B cell (primary cell): ENCODE measurements at places on chromosomes 3 and 15.

- no peak for DNase-seq
Measured at GRCh38 chr15:91679447-91679846, 174.1 kb upstream of the SLCO3A1 start.

DNA sequence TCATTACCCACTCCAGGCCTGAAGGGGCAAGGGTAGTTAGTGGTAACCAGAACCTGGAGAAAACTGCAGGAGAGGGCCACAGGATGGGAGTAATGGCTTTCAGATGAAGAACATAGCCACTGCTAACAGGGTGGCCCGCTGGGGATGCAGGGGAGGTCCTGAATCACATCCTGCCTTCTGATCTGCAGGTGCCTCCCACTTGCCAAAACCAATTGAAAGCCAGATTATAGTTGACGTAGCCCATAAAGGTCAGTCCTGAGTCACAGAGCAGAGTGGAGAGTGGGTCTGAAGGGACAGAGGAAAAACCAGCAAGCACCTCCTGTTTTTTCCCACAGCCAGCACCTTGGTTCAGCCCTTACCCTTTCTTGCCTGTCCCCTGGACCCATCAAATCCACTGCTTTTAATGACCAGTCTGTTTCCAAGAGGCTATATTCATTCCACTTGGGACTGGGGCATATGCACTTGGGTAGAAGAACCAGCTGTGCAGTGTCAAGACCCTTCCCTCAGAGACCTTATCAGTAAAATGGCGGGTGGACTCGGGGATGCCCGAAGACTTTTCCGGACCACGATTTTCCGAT lies 646 bp upstream of the SLC35G2 start:
- DNase-seq: peak; percentile 17

DNA sequence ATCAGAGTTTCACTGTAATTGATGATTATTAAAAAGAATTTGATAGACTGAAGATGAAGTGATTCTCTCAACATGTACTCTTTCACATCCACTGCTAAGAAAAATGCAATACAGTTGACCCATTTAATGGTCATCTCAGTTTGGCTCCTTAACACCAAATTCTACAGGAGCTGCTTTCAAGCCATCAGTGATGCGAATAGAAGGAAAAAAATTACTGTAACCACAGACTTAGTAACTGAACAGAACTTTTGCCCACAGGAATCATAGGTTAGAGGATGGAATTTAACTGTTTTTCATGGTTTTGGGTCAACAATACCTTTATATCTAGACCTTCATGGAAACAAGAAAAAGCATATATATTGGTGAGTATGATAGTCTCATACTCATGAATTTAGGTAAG lies 633.5 kb downstream of the CADM2 start:
- DNase-seq: no peak

GRCh38 chr3:108345492-108346205 lies 49.3 kb downstream of the HHLA2 start:
- peak; percentile 33 for DNase-seq

GRCh38 chr3:184016169-184016570 lies 1.5 kb downstream of the ABCC5 start:
- no peak for DNase-seq

GRCh38 chr3:18357747-18358146 lies 67.4 kb downstream of the SATB1 start:
- no peak for DNase-seq

GRCh38 chr3:108698461-108698860 lies 58.7 kb downstream of the RETNLB start:
- no peak for DNase-seq

DNA sequence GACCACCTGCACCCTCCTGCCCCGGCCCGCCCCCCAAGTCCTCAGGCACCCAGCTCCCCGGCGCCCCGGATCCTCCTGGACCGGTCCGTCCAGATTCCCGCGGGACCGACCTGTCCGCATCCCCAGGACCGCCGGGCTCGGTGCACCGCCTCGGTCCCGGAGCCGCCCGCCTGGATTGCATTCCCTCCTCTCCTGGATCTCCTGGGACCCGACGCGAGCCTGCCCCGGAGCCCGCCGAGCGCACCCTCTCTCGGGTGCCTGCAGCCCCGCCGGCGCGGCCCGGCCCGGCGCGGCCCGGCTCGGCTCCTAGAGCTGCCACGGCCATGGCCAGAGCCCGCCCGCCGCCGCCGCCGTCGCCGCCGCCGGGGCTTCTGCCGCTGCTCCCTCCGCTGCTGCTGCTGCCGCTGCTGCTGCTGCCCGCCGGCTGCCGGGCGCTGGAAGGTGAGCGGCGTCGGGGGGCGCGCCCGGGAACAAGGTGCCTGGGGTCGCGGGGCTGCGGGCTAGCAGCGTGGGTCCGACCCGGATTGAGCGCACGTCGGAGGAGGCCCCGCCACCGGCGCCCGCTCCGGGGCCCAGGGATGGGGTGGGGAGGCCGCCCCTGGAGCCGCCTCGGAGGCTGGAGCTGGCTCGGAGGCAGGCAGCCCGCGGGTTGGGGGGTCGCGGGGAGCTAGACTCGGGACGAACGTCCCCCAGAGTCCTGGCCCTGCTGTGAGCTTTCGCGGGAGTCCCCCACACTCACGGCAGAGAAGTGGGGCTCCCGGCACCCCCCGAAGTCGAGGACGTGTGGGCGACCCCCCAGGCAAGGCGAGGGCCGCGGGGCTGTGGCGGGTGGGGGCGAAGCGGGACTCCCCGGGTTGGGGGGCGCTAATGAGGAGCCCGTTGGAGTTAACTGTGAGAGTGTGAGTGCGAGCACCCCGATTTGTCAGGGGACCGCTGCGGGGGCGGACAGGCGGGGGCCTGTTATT lies 610 bp downstream of the EPHB3 start:
- no peak for DNase-seq

GRCh38 chr3:45191424-45191823 lies 34.7 kb downstream of the TMEM158 start:
- no peak for DNase-seq

DNA sequence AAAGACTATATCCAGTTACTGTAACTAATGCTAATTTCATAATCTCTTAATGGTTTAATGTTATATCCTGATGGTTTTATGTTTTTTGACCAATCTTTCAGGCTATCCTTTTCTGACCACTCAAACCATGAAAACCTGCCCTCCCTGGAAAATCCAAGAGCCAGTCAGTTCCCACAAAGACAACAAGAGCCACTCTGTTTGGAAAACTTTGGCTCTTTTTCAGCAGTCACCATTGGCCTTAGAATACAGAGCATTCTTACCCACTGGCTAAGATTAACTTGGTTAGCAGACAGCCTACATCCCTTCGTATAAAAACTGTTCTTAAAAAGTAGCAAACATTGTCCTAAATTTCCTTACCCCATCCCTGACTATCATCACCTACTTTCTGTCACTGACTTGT lies 32.9 kb downstream of the ALCAM start:
- DNase-seq: no peak

GRCh38 chr3:126948980-126949535 lies 33.9 kb upstream of the PLXNA1 start:
- no peak for DNase-seq

GRCh38 chr3:89180334-89180733 lies 72.9 kb downstream of the EPHA3 start:
- no peak for DNase-seq

DNA sequence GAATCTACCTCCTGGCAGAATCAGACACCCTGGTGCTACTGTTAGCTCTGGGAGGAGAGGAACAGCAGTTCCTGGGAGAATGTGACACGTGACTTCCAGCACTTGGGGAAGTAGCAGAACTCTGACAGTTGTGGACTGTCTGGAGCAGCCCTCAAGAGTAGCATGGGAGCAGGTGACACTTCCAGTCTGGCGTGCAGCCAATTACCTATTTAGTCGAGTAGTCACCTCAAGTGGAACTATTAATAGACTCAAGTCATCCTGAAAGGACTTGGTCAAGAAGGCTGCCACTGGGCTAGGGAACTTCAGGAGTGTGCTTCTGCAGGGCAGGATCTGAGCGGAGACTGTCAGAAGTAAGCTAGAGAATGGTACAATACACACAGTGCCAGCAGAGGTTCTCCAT lies 62.3 kb downstream of the MTHFS start:
- DNase-seq: no peak

- DNase-seq: no peak
Measured at GRCh38 chr3:161016417-161017313, 88.5 kb downstream of the B3GALNT1 start.

DNA sequence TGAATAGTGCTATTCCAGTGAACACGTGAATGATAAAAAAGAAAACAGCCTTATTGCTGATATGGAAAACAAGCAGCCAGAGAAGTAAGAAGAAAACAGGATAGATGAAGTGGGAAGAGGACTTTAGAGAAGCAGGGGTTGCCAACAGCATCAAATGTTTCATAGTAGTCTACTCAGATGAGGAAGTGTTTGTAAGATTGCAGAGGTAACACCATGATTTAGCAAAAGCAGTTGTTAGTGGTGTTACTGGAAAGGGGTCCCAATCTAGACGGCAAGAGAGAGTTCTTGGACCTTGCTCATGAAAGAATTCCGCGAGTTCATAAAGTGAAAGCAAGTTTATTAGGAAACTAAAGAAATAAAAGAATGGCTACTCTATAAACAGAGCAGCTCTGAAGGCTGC lies 108.8 kb upstream of the MCTP2 start:
- no peak for DNase-seq

GRCh38 chr3:70464876-70465275 lies 152.4 kb upstream of the MDFIC2 start:
- DNase-seq: no peak

DNA sequence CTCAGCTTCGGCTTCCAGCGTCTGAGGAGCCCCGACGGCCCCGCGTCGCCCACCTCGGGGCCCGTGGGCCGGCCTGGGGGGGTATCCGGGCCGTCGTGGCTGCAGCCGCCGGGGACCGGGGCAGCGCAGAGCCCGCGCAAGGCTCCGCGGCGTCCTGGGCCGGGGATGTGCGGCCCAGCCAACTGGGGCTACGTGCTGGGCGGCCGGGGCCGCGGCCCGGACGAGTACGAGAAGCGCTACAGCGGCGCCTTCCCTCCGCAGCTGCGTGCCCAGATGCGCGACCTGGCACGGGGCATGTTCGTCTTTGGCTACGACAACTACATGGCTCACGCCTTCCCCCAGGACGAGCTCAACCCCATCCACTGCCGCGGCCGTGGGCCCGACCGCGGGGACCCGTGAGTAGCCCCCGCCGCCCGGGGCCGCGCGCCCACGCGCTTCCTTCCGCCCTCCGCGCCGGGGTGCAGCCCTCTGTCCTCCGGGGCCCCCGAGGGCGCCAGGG lies 462 bp downstream of the EDEM1 start:
- DNase-seq: peak; percentile 77

- DNase-seq: no peak
Measured at GRCh38 chr3:94234177-94234788, 171.4 kb downstream of the NSUN3 start.

- DNase-seq: no peak
Measured at GRCh38 chr3:143991713-143992112, 20.1 kb downstream of the DIPK2A start.

DNA sequence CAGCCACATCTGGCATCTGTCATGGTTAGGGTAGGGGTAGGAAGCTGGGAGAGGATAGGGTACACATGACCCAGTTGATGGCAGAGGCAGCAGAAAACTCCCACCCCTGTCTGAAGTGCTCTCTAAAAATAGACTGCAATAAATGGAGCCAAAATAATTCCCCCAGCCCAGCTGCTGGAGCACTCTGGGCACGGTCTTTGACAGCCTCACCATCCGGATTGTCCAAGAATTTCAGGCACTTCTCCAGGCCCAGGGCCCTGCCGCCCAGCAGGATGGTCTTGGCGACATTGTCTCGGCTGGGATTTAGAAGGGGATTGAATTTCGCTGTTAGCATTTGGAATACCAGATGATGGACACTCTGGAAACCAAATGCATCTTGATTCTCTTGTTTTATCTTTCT lies 103.7 kb downstream of the IQSEC1 start:
- no peak for DNase-seq

- DNase-seq: peak; percentile 18
Measured at GRCh38 chr3:116037954-116038911, 407.1 kb downstream of the LSAMP start.

DNA sequence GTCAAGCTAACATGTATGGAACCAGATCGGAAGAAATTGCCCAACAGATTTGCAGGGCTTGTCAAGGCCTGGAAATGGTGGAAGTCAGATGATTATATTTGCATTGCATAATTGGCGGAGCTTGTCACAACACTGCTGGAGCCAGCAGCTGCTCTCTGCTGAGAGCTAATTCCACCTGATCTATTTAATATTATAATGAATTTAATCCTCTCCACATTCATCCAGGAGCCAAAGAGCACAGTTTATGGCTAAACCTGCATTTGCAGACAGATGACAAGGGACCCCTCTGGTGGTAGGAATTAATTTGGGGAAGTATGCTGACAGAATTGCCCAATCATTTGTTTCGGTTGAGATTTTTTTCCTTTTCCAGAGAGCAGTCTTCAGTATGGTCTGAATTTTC lies 730.2 kb downstream of the TUSC7 start:
- no peak for DNase-seq

DNA sequence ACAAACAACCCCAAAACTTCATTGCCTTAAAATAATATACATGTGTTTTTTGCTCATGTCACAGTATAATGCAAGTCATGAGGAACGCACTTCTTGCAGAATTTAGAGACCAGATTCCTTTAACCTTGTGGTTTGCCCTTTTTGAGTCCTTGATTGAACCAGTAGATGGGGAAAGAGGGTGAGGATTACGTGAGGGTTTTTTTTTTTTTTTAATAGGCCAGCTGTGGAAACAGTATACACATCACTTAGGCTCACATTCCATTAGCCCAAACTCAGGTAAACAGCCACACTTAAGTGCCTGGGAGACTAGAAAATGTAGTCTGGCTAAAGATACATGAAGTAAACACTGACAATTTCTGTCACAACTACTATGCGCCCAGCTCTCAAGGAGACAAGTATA lies 114.9 kb upstream of the MLF1 start:
- DNase-seq: no peak

DNA sequence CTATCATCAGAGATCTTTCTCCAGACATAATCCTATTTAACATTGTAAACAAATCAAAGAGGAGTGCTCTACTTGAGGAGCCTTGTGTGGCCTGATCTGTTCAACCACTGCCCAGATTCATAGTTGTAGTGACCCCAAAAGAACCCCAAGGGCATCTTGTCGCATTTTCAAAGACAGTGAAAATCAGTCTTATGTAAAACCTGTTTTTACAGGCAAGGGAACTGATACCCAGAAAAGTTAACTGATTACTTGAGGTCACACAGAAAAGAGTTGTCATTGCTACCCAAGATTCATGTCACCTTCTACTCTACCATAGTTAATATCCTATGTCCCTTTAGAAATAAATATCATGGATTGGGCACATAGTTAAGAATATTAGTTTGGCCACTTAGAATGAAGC lies 40.5 kb upstream of the ARPP21 start:
- DNase-seq: no peak

DNA sequence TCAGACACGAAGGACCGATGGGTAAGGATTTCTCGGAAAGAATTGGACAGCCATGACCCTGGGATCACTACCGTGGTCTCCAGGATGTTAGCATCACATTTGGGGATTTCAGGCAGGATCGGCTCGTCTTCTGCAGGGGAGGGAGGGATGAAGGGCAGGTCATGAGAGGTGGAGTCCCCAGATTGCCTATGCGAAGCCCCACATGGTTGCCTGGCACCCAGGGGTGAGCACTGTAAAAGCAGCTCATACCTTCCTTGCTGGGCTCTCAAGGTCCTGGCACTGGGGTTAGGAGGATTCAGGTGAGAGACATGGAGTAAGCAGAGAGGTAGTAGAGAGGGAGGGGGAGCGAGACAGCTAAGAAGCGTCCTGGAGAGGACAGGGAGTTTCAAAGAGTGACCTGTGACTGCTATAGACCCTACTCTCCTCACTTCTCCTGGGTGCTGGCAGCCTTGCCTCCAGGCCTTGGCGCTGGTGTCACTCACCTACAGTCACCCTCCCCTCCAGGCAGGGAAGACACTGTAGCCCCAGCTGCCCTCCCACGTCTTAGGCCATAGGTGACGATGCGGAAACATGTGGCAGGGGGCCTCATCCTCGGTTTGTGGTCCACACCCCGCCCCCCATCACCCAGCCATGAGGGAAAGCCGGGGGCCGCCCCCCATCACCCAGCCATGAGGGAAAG lies 15.0 kb upstream of the EHD4 start:
- DNase-seq: no peak
